SK-MEL-5 (cell line): ENCODE measurements at places on chromosomes 6 and 20. TPM values are rescaled to one million over a fixed set of nuclear protein-coding genes. Genes with fewer than 3 reads are reported as not detected.

Gene BNIP5
- total RNA-seq: not detected in 2 replicates

Gene MACROD2
- total RNA-seq: 1.3 and 3.3 TPM in 2 replicates

Gene DUSP15
- 6.2 and 6.6 TPM in 2 replicates for total RNA-seq

Gene RAB23
- 12.8 and 12.9 TPM in 2 replicates for total RNA-seq

Gene APCDD1L
- not detected in 2 replicates for total RNA-seq

Gene CDH26
- total RNA-seq: 0.27 and 0.45 TPM in 2 replicates
